ENCODE measurements at places on chromosomes 12 and 14. TPM values are rescaled to one million over a fixed set of nuclear protein-coding genes. Genes with fewer than 3 reads are reported as not detected.

GRCh38 chr14:93269341-93270068 is 62.4 kb downstream of the UBR7 start:
- no peak for DNase-seq

- no peak for DNase-seq
These were observed 25.4 kb upstream of the ATXN2 start for GRCh38 chr12:111624540-111624939.

GRCh38 chr12:120472521-120472920 is 3.0 kb upstream of the SRSF9 start:
- no peak for DNase-seq

- DNase-seq = no peak
These were observed 87.8 kb downstream of the NUMB start for GRCh38 chr14:73370561-73370960.

GRCh38 chr12:49792976-49793580 is 35.1 kb downstream of the NCKAP5L start:
- DNase-seq = no peak

The GTF2A1 gene
- 20.8 TPM for total RNA-seq

DNA sequence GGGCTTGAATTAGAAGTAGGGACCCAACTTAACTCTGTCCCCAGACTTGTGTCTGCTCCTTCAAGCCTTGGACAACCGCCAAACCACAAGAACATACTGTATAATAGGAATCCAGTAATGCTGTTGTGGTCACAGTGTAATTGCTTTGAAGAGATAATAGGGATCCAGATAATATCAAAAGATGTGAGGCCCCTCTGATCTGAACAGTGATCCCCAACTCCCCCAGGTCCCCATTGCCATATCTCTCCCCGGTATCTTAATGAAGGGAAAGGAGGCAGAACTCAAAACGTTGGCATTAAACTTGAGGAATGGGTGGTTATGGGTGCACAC is 8.5 kb upstream of the PLEKHH1 start:
- no peak for DNase-seq

DNA sequence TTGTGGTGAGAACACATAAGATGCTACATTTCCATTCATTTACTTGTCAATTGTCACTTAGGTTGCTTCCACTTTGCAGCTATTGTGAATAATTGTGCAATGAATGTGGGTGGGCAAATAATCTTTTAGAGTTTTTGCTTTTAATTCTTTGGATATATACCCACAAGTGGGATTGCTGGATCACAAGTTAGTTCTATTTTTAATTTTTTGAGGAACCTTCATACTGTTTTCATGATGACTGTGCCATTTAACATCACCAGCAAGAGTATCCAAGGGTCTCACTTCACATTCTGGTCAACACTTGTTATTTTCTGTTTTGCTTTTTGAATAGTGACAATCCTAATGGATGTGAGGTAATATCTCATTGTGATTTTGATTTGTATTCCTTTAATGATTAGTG is 10.5 kb downstream of the CLEC6A start:
- DNase-seq = no peak

GRCh38 chr12:101877806-101878242 is 444 bp downstream of the DRAM1 start:
- DNase-seq = peak; percentile 22

GRCh38 chr14:77076113-77076631 is 21.9 kb upstream of the CIPC start:
- peak; percentile 86 for DNase-seq
